ENCODE measurements at places on chromosomes 4 and X.

- DNase-seq, result no peak
Measured at GRCh38 chr4:173450281-173450680, 51.4 kb upstream of the SCRG1 start.

GRCh38 chr4:24809376-24809775 lies 14.0 kb downstream of the SOD3 start:
- DNase-seq, result no peak

- DNase-seq, result no peak
Measured at GRCh38 chr4:186058253-186058979, 10.5 kb upstream of the TLR3 start.

GRCh38 chrX:150842198-150842685 lies 56.2 kb downstream of the CD99L2 start:
- DNase-seq, result no peak

- no peak for DNase-seq
Measured at GRCh38 chrX:150664290-150664689, 28.9 kb upstream of the MTMR1 start.

DNA sequence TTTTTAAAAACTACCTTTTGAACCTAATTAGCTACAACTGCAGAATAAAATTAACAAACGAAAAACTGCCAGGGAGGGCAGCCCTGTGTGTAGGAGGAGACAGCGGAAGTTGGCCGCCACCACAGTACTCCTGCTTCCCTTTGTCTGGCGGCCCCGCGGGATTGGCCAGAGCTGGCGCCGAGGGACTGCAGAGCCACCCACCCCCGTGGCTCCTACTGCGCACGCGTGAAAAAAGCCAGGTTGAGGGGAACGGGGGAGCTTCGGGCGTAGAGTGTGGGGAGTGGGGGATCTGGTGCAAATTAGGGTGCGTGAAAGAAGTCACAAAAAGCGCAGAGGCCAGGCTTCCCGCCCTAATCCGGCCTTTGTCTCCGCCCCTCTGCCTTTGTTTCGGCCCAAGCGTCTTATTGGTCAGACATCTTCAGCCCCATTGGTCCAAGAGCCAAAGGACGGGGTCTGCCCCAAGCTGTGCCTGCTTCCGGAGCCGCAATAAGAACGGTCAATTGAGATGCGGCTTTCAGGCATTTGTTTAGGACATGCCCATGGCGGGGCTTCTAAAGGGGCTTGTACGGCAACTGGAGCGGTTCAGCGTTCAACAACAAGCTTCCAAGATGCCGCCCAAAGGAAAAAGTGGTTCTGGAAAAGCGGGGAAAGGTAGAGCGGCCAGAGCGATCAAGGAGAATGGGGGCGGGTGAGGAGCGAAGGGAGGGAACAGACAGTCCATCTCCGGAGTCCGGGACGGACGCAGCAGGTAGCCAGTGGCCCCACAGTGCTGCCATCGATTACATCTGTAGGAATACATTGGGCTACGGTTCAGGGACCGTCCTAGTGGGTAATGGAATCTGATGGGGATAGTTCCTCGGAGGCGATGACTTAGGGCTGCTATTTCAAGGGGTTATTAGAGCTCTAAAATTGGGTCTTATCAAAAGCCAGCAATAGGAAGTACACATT lies at the start of gene PIN4:
TSS of gene PIN4 (plus strand) at position 580 of the 948 bp plus-strand sequence. CDS start at position 609, 29 bp downstream.
- peak; percentile 84 for DNase-seq

DNA sequence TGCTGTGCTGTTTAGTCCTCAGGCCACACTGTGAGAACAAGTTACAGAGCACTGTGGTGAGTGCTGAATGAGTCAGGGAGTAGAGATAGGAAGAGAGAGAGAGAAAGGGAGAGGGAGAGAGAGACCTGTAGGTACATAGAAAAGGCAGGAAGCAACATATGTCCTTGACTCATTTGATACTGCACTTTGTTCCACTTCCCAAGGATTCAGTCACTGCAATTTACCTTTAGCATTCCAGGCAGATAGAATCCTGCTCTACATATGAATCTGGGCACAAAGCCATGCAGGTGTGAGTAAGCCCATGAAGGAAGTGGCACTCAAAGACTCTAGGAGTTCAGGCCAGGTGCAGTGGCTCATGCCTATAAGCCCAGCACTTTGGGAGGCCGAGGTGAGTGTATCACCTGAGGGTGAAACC lies 1.0 kb upstream of the DAPP1 start:
- DNase-seq, result no peak

All from activated naive CD4-positive, alpha-beta T cell treated with anti-CD3 and anti-CD28 coated beads, Interleukin-2, amount 50 U/mL, for 16 hours (primary cell).